ENCODE measurements at places on chromosomes 5 and 9. TPM values are rescaled to one million over a fixed set of nuclear protein-coding genes. Genes with fewer than 3 reads are reported as not detected.

DNA sequence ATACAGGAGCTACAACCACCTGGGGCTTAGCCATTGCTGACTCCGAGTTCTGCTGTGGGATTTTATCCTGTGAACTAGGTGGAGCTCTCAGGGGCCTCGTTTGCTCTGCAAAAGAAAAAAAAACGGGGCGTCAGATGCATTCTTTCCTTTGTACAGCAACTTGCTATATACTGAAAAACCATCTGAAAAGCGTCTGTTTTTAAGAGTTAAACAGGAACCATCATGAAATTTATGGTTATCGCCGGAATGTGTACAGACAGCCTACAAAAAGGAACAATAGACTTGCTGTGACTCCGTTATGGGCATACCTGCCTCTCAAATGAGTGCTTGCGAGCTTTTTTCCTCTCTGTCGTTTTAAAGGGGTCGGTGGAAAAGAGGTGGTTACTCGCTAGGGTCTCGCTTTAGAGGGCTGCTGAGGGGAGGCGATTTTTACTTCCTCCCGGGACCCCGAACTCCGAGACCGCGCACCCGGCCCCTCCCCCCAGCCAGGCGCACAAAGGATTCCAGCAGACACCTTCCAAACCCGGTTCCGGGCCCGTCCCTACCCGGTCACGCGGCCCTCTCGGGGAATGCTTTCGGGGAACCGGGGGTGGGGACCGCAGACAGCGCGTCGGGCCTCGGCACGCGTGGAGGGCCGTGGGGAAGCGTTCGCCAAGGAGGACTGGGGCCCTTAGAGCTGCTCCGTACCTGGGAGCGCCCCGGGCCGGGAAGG, 826 bp downstream of the PAIP1 start:
- peaks cover 32% of the 10 kb centered on the region for H3K36me3 ChIP-seq
- peaks cover 24% of the 10 kb centered on the region for H3K4me1 ChIP-seq
- H3K27ac ChIP-seq = peak overlapping the region; percentile 98
- no peaks in the 10 kb centered on the region for H3K27me3 ChIP-seq

DNA sequence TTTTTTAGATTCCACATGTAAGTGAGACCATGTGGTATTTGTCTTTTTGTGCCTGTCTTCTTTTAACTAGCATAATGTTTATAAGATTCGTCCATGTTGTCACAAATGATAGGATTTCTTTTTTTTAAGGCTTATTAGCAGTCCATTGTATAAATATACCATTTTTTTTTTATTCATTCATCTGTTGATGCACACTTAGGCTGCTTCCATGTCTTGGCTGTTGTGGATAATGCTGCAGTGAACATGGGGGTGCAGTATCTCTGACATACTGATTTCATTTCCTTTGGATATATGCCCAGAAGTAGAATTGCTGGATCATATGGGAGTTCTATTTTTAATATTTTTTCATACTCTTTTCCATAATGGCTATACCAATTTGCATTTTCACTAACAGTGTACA, 48.7 kb downstream of the KIAA1958 start:
- H3K4me1 ChIP-seq = no peaks in the 10 kb centered on the region
- H3K36me3 ChIP-seq = no peaks in the 10 kb centered on the region
- no peak overlapping the region for H3K27ac ChIP-seq
- DNase-seq = no peak

CXCL14 gene
- 0.38 TPM for total RNA-seq

DNA sequence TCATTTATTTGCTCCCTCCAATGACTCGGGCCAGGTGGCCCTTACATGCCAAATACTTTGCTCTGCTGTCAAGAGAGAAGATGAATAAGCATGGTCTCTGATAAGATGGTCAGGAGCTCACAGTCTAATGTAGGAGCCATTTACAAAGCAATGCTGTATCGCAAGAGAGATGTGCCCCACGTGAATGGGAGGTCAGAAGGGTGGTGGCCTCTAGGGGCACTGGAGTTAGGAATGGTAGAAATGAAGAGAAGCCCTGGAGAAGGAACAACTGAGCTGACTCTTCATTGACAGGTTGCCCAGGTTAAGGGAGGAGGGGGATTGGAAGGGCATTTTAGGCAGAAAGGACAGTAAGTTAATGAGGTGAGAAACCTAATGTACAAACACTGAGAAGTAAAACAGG, 286.5 kb downstream of the KCTD16 start:
- H3K27ac ChIP-seq = no peak overlapping the region
- no peaks in the 10 kb centered on the region for H3K4me1 ChIP-seq
- no peaks in the 10 kb centered on the region for H3K27me3 ChIP-seq
- no peaks in the 10 kb centered on the region for H3K36me3 ChIP-seq

GRCh38 chr9:102845827-102846371, 149.2 kb upstream of the CYLC2 start:
- H3K4me1 ChIP-seq = no peaks in the 10 kb centered on the region
- H3K27me3 ChIP-seq = no peaks in the 10 kb centered on the region
- no peak for DNase-seq
- no peaks in the 10 kb centered on the region for H3K36me3 ChIP-seq
- no peak overlapping the region for H3K4me3 ChIP-seq

DNA sequence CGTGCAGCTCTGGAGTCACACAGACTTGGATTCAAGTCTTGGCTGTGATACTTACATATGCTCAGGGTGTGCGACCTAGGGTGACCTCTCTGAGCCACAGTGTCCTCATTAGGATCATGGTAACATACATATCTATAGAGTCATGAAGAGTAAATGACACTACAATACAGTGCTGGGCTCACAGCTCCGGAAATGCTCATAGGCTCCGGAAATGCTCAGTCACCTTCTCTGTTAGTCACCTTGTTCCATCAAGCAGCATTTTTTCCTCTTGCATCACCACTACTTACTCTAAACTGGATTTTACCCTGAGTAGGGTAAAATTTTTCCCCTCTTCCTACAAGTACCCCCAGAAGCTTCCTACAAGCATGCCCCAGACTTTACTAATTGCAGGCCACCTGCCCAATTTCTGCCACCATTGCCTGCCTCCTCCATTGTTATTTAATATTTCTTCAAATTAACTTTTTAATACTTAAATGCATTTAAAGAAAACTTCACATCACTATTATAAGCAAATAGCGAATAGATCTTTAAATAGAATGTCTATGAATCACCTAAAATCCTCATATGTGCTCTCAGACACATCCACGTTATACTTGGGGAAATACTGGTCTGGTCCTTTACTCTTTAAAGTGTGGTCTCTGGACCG, 147.6 kb upstream of the SPRY4 start:
- H3K27ac ChIP-seq = no peak overlapping the region
- no peak overlapping the region for H3K4me3 ChIP-seq
- DNase-seq = no peak
- no peaks in the 10 kb centered on the region for H3K4me1 ChIP-seq
- H3K36me3 ChIP-seq = no peaks in the 10 kb centered on the region

OLFM1 gene
- 26.0 TPM for total RNA-seq

GRCh38 chr5:72559866-72560766, 52.9 kb upstream of the ZNF366 start:
- H3K27ac ChIP-seq = no peak overlapping the region
- H3K4me3 ChIP-seq = no peak overlapping the region
- H3K27me3 ChIP-seq = no peaks in the 10 kb centered on the region
- no peaks in the 10 kb centered on the region for H3K36me3 ChIP-seq
- peaks cover 15% of the 10 kb centered on the region for H3K4me1 ChIP-seq
- no peak for DNase-seq

DNA sequence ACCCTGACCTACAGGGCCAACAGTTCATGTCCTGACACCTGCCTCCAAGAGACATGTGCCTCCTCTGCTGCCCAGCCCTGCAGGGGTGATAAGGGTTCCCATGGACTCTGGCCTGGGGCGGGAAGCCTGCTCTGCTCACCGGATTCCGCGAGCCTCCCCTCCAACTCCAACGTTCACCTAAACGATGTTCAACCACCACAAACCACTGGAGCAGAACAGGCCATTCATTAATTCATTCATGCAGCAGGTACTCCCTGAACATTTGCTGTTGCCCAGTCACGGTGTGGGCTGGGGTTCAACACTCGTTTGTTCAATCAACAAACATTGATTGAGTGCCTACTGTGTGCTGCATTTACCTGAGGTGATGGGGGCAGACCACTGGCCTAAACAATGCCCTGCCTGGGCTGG, 3.3 kb upstream of the UAP1L1 start:
- H3K27ac ChIP-seq = no peak overlapping the region
- no peaks in the 10 kb centered on the region for H3K36me3 ChIP-seq
- peaks cover 20% of the 10 kb centered on the region for H3K4me1 ChIP-seq
- H3K27me3 ChIP-seq = peaks cover 7% of the 10 kb centered on the region
- DNase-seq = no peak

- H3K4me1 ChIP-seq = no peaks in the 10 kb centered on the region
- no peaks in the 10 kb centered on the region for H3K27me3 ChIP-seq
- H3K36me3 ChIP-seq = no peaks in the 10 kb centered on the region
- no peak overlapping the region for H3K4me3 ChIP-seq
These were observed 25.3 kb downstream of the FAM240B start for GRCh38 chr9:38694676-38695075.

GRCh38 chr5:79845448-79846197, 145.4 kb downstream of the MTX3 start:
- H3K4me1 ChIP-seq = no peaks in the 10 kb centered on the region
- H3K36me3 ChIP-seq = no peaks in the 10 kb centered on the region
- no peak overlapping the region for H3K27ac ChIP-seq

DNA sequence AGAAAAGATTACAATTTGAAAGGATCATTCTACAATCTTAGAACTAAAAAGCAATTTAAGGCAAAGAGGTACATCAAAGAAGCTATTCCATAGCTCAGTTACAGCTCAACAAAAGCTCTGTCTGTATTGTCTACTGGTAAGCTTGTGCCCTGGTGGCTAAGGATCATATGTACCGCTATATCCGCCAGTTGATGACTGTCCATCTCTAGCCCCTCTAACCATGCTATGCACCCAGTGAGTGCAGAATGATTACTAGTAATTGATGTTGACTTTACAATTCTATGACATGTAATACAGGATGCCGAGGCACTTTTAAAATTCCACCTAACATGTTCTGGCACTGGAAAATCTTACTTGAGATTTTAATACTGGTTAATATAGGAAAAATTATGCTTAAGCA, 13.1 kb downstream of the LOX start:
- peaks cover 9% of the 10 kb centered on the region for H3K36me3 ChIP-seq
- H3K4me3 ChIP-seq = no peak overlapping the region

DNA sequence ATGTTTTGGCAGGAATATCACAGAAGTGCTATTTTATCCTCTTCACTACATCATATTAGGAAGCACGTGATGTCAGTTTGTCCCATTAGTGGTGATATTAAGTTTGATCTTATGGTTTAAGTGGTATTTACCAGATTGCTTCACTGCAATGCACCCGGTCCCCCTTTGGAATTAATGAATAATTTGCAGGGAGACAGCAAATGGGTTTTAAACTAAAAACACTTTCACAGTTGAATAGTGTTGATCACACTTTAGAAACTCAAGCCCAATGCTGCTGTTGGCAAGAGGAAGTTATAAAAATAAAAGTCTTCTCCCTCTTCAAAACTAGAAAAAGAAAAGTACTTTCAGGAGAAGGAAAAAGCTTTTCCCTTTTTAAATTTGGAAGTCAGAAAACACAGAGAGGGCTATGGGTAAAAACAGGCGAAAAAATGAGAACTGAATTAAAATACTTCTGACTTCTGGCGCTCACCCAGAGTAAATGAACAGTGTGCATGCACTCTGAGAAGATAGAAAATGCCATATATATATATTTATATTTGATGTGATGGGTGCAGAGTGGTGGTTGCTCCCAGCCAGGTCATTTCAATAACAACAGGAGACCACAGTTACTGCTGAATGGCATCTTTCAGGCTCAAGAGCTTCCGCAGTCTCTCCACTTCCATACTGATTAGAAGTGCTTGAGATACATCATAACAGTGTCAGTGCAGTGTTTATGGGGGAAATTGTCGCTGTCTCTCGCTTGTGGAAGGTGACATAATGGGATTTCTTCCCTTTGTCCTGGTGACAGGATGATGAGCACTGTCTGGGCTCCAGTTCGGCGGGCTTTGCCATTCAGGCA, 278.0 kb downstream of the ZSWIM6 start:
- no peaks in the 10 kb centered on the region for H3K36me3 ChIP-seq
- no peaks in the 10 kb centered on the region for H3K27me3 ChIP-seq
- no peaks in the 10 kb centered on the region for H3K4me1 ChIP-seq
- no peak overlapping the region for H3K27ac ChIP-seq

NEURL1B gene
- 25.0 TPM for total RNA-seq

GRCh38 chr9:33686942-33687341, 108.4 kb upstream of the PRSS3 start:
- no peak overlapping the region for H3K4me3 ChIP-seq
- no peaks in the 10 kb centered on the region for H3K36me3 ChIP-seq
- no peaks in the 10 kb centered on the region for H3K27me3 ChIP-seq
- H3K4me1 ChIP-seq = no peaks in the 10 kb centered on the region

DNA sequence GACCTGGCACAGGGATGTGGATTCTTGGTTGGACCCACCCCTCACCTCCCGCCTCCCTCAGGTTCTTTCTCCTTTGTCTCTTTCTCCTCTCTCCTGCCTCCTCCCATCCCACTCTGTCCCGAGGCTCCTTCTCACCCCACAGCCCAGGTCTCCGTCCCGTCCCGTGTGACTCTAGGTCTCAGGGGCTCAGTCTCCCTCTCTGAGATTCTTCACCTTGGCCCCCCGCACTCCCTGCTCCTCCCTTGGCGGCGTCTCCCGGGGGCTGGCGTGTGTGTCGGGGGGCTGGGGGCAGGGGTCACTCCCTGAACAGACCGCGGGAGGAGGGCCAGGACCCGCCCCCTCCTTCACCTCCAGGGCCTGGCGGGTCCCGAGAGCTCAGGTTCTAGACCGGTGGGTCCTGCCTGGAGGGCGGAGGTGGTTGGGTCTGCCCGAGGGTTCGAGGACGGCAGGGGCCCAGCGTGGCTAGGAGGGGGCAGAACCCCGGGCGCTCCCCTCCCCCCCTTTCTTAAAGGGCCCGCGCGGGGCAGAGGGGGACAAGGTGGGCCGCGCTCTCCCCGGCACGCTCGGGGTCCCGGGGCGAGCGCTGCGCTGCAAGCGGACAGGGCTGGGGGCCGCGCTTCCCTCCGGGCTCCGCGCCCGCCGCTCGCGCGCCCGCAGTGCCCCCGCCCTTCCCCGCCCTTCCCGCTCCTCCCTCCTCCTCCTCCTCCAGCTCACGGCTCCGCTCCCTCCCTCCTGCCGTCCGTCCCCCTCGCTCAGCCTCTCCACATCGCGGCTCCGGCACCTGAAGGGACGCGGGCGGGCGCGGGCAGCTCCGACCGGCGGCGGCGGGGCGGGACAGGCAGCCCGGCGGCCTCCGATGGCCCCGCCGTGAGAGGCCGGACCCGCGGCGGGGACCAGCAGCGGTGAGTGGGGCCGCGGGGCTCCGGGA, at the start of gene PSD2:
TSS of gene PSD2 (plus strand) at position 735 of the 928 bp plus-strand sequence. CDS start 13,633 bp downstream, outside the sequence.
- DNase-seq = no peak
- peaks cover 13% of the 10 kb centered on the region for H3K4me1 ChIP-seq
- H3K27me3 ChIP-seq = peaks cover 46% of the 10 kb centered on the region
- no peak within 1 kb of the TSS for H3K27ac ChIP-seq
- peak within 1 kb of the TSS; percentile 30 for H3K4me3 ChIP-seq

- no peaks in the 10 kb centered on the region for H3K36me3 ChIP-seq
- peaks cover 10% of the 10 kb centered on the region for H3K4me1 ChIP-seq
- H3K27me3 ChIP-seq = no peaks in the 10 kb centered on the region
- H3K27ac ChIP-seq = no peak overlapping the region
- no peak for DNase-seq
These were observed 58.9 kb downstream of the ZNF618 start for GRCh38 chr9:113934829-113935676.

All from upper lobe of right lung (tissue), 1 donor.